Natural killer cell (primary cell): ENCODE measurements at places on chromosomes 13 and 19. TPM values are rescaled to one million over a fixed set of nuclear protein-coding genes. Genes with fewer than 3 reads are reported as not detected.

GRCh38 chr19:46063201-46063600, 22.4 kb upstream of the IGFL4 start:
- no peak for DNase-seq

DNA sequence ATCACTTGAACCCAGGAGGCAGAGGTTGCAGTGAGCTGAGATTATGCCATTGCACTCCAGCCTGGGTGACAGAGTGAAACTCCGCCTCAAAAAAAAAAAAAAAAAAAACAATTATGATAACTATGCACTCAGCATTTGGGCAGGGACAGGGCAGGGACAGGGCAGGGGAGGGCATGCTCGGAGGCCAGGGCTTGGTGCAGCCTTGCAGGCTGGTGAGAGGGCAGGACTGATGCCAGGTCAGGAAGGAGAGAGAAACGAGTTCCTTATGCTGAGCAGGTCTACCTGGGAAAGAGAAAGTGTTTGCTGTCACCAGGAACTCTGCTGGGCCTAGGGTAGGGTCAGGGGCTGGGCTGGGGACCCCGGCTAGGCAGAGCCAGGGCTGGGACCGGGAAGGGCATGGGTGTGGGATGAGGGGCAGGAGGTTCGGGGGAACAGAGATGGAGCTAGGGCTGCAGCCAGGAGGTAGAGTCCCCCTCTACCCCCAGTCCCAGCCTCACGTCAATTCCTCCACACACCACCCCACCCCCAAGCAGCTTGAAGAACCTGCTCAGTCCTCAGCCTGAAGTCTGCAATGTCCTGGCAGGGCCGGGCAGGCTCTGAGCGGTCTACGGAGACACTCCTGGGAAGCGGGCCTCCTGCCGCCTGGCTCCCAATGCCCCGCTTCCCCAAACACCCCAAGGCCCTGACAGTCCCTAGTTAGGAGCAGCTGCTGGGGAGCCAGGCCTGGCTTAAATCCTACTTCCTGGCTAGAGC, 2.8 kb downstream of the FXYD3 start:
- DNase-seq, result no peak

GRCh38 chr19:1239796-1240737, 1.5 kb upstream of the ATP5F1D start:
- peak; percentile 94 for DNase-seq

DNA sequence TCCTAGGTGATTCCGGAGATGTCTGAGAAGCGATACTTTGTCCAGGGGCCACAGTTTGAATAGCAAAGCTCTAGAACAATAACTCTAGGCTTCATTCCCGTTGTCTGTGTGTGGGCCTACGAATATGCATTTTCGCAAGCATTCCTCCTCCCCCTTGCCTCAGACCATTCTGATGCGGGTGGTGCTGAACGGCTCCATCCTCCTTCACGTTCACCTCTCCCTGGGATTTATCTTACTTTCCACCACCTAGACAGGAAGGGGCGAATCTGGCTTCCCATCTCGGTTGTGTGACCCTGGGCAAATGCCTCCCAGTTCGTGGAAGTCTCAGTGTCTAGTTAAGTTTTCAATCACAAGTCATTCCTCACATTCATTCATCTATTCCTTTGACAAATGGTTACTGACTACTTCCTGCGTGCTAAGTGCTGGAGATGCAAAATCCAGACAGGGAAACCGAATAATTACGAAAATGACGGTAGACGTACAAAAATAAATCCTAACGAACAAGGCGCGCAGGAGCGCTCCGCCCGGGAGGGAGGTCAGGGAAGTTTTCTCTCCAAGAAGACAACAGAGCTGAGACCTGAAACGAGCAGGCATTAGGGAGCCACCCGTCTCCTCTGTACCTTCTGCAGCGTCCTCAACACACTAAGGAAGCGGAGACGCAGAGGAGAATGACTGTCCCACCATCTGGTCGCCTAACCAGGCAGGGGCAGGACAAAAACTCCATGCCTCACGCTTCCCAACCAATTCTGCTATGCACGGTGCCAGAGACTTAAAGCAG, 1.3 kb upstream of the CNOT3 start:
- DNase-seq, result peak; percentile 27

- no peak for DNase-seq
Measured at GRCh38 chr13:113937073-113937472, 36.8 kb downstream of the C13orf46 start.

DNA sequence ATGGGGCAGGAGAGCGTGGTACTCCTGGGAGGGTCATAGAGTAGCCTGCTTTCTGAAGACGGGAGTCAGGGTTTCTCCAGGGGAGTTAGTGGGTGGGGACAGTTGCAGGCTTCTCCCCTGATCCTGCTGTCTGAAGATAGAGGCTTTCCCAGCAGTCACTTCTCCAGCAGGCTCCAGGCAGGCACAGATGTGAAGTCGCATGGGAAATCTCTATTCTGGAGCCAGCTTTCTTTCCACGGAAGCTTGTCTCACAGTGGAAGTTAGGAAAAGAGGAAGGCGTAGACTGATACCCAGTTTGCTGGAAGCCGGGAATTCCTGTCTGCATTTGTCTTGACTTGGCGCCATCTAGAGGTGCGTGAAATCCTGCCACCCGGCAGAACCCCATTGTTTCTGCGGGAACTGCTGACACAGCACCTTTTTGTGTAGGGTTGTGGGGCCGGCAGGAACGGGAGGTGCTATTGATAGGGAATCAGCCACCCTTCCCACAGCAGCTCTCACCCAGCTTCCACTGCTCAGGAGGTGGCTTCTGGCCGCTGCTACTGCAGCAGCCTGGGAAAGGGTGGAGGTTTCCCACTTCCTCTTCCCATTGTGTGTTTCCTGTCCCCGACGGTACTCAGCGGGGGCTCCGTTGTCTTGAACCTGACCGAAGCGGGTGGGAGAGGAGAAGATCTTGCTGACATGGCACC, 28.5 kb upstream of the NPAS1 start:
- peak; percentile 40 for DNase-seq

Gene HTR2A
- not detected for total RNA-seq
